ENCODE measurements at places on chromosomes 3 and 15. TPM values are rescaled to one million over a fixed set of nuclear protein-coding genes. Genes with fewer than 3 reads are reported as not detected.

DNA sequence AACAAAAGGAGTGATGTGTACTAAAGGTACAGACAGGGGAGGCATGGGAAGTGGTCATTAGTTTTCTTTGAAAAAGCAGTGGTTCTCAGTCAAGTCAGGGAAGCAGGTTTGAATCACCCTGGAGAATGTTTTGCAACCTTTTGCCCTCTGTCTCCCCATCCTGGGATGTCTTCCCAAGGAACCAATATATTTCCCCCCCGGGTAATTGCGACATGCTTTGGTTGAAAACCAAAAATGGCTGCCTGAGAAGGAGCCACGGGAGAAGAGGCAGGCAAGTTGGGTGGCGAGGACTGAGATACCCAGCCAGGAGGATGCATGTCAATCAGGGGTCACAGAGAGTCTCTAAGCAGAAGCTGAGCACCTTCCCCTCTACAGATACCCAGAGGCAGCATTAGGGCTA lies 20.2 kb upstream of the PPP1R2 start:
- no peak for DNase-seq

DNA sequence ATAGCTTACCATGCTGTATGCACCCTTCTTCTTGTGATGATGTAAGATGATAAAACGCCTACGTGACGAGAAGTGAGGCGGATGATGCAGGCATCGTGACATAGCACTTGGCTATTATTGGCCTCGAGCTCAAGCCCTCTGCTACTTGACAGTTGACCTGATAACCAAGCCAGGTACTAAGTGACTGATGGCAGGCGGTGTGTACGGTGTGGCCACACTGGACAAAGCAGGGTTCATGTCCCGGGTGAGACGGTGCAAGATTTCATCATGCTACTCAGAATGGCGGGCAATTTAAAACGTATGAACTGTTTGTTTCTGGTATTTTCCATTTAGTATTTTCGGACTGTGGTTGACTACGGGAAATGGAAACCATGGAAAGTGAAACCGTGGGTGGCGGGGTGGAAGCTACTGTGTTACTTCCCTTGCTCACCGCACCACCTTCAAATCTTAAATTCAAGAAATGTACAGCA lies 57.7 kb downstream of the SLC12A8 start:
- DNase-seq = no peak

DNA sequence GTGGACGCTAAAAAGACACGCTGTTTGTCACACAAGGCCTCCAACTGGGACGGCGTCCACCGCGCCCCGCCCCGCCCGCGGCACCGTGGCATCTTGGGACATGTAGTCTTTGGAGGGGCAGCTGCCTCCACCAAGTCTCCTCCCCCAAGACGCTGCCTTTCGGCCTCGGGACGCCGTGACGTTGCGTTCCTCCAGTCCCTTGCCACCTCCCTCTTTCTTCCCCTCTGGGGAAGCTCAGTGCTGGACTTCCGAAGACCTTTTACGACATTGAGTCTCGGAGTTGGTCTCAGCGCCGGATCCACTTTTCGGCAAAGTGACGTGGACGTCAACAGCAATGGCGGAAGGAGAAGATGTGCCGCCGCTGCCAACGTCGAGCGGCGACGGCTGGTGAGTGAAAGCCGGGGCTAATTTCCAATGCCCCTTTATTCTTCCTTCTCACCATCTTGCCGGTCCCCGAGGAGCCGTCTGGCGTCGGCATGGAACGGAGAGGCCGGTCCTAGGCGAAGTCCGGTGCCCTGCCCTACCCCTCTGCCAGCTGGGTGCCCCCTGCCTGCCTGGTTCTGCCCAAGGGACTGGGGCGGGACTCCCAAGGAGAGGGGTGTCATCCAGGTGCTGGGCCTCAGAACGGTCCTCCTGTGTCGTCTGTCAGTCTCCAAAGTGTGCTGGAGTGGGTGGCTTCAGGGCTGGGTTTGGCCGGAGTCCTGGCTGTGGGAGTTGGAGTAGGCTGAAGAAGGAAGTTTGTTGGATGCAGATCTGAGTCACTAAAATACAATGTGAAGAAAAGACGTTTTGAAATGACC lies at the start of gene TBC1D23:
TSS of gene TBC1D23 (plus strand) at position 308 of the 800 bp plus-strand sequence. CDS start at position 335, 27 bp downstream.
- DNase-seq = peak; percentile 99

The P2RY14 gene
- 2.7 TPM for total RNA-seq

The OXTR gene
- 150 TPM for total RNA-seq

DNA sequence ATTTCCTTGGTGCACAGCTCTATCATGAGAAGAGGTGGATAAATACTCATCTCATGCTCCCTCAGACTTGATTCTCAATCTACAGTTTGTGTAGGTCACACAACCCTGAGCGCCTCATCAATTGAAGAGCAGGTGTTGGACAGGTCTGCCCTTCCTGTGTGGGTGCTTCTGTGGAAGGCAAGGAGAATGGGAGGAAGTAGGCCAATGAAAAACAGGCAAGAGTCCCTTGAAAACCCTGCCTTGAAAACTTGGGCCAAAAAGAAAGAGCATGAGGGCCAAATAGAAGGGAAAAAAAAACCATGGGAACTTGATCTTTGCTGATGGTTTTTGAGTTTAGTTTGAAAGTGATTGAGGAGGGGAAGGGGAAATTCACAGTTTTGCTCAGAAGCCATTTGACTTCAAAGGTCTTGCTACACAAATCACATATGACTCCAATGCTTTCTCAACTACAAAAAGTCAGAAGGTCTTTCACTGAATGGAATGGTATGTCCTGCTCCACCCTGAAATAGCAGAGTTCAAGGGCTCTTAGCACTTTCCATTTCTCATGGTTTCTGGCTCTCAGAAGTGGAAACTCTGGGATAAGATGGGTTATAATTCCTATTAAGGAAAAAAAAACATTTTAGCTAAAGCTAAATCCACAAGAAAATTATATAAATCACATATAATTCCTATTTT lies 37.2 kb upstream of the TM4SF1 start:
- DNase-seq = no peak

- DNase-seq = no peak
These were observed 68.5 kb downstream of the FMN1 start for GRCh38 chr15:33125894-33126537.

DNA sequence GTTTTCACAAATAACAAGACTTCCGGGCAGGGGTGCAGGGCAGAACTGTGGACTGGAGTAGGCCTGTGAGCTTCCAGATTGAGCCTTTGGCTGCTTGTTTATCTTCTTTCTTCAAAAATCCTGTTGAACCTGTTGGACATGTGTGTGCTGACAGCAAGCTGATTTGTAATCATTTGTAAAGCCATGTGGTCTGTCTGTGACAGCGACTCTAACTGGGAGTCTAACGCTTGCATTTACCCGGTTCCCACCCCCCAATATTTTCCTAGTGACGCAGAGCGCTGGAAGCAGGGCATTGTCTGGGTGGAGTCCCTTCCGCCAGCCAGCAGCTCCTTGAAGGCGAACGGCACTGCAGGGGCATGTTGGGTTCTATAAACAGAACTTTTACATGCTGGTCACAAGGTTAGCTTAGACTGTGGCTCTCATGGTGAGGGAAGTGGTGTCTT lies 85.7 kb upstream of the MYZAP start:
- peak; percentile 36 for DNase-seq

DNA sequence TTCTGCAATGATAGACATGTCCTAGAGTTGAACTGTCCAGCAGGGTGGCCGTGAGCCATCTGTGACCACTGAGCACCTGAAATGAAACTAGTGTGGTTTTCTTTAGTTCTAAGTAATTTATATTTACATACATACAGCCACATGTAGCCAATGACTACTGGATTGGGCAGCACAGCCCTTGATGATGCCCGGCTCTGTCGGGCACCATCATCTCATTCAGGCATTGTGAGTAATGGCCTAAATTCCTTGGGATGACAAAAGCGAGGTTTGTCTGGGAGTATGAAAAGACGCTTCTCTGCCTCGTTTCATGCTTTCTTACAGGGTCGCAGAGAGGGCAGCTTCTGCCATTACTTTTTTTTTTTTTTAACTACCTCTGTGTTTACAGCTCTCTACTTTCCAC lies 251.9 kb upstream of the HES1 start:
- DNase-seq = no peak

- no peak for DNase-seq
These were observed 49.4 kb downstream of the MYZAP start for GRCh38 chr15:57640930-57641682.

- DNase-seq = no peak
These were observed 96.3 kb upstream of the DLG1 start for GRCh38 chr3:197394464-197395321.

DNA sequence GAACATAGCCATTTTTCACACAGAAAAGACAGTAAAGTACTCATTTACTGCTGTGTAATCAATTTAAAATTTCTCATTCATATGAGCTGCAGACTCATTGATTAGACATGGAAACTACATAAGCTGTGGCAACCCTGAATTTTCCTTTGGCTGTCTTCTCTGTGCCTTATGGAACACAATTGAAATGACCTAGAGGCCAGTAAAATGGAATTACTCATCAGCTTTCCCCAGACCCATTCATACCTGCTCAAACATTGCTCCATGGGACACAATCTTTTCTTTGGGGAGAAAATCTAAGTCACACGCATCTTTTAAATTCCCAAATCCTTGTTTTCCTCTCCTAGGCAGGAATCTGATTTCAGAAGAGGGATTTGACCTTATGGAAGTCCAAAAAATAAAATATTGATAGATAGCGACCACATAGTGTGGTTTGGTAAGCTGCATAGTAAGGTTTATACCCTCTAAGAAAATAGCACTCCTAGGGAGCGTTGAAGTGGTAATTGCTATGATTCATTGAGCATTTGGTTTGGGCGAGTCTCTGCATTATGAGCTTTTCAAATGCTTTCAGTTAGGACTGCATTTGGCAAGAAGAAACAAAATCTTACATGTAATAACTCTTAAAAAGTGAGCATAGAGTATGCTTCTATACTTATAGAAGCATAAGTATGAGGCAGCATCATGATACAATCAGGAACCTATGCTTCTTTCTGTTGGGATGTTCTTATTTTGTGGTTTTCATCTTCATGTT lies 243.4 kb upstream of the GADL1 start:
- no peak for DNase-seq

- DNase-seq = no peak
These were observed at the start of gene B3GNT5 for GRCh38 chr3:183252973-183253527. Gene B3GNT5 (plus strand): TSS chr3:183253253. CDS start chr3:183269799, 16,546 bp downstream.

GRCh38 chr3:31895471-31895870 lies 85.6 kb downstream of the OSBPL10 start:
- no peak for DNase-seq

The ACY1 gene
- 94.0 TPM for total RNA-seq

DNA sequence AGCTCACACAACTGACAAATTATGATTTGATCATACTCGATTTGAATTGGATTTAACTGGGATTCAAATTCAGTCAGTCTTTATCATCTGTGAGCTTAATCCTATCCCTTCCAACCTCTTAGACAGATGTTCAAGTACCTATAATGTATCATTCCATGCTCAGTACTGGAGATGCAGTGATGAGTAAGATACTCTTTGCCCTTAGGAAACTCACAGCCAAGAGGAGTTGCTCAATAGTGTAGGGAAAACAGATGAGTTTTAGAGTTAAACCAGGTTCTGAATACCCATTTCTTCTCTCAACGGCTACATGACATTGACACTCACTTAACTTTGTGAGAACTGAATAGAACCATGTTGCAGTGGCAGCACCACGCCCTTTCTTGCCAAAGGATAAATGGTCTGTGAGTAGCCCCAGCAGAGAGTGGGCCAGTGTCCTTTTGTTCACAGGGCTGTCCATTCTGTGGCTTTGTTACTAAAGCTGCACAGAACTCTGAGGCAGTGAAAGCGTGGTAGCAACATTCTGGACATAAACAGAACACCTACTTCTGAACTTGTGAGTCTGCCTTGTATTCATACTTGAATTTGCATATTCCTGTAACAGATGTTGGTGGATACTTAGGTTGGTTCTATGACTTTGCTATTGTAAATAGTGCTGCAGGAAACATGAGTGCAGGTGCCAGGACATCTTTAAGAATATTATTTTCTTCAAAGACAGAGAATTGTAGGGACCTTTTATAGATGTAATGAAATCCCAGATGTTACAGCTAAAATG lies 91.6 kb downstream of the RASA2 start:
- no peak for DNase-seq

The SLC9C1 gene
- total RNA-seq = 0.32 TPM

DNA sequence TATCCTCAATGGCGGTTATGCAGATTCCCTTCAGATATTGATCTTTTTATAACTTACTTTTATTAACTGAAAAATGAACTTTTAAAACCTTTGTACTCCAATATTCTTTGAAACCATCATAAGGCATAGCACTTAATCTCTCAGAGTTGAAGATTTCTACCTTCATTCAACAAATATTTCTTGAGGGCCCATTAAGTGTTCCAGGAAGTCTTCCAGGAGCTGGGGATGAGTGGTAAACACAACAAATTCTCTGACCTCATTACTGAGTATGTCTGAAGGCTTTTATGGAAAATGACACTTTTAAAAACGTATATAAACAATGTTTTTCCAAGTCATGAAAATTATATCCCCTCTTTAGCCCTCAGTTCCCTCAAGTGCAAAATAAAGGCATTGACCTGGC lies 575.3 kb upstream of the IL12A start:
- DNase-seq = no peak

GRCh38 chr3:71955240-71956068 lies 170.5 kb upstream of the PROK2 start:
- DNase-seq = peak; percentile 85

DNA sequence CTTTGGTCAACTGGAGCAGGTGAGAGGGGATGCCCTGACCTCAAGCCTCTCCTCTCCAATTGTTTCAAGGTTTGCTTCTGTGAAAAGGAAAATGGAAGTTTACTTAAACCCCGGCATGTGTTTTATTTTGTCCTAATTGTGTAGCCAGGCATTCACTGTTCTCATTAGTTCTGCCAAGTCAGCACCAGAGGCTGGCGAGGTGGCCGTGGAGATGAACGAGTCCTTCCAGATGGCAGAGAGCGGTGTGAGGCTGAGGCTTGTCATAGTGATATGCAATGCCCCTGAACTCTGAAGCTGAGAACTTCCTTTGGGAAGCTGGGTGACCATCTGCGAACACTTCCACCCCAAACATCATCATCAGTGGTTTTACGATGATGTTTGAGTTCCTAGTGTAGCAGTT lies 199.6 kb downstream of the TJP1 start:
- no peak for DNase-seq

The SEMA6D gene
- total RNA-seq = 4.0 TPM

The RLBP1 gene
- not detected for total RNA-seq

The DUOX1 gene
- 2.7 TPM for total RNA-seq

The RPL29 gene
- 1,224 TPM for total RNA-seq

DNA sequence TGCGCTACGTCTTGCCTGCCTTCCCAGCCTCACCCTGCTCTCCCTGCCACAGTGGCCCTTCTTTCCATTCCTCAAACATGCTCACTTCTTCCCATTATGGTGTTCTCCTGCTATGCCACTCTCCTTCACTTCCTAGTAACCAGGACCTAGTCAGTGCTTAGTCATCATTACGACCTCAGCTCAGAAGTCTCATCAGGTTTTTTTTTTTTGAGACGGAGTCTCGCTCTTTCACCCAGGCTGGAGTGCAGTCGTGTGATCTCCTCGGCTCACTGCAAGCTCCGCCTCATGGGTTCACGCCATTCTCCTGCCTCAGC lies 149.5 kb downstream of the GREM1 start:
- no peak for DNase-seq

GRCh38 chr15:62779036-62779770 lies 263.3 kb upstream of the TPM1 start:
- no peak for DNase-seq

DNA sequence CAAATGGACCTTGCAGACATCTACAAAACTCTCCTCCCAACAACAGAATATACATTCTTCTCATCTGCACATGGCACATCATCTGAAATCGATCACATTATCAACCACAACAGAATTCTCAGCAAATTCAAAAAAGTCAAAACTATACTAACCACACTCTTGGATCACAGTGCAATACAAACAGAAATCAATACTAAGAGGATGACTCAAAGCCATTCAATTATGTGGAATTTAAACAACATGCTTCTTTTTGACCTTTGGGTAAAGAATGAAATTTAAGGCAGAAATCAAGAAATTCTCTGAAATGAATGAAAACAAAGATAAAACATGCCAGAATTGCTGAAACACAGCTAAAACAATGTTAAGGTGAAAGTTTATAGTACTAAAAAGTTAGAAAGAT lies 358.1 kb downstream of the NSUN3 start:
- DNase-seq = no peak

Measured in ascending aorta (tissue), 2 donors.